GDM1 (cell line): ENCODE measurements at places on chromosomes 3 and 15.

GRCh38 chr3:116809208-116809607 lies 99.6 kb downstream of the TUSC7 start:
- no peak for DNase-seq

DNA sequence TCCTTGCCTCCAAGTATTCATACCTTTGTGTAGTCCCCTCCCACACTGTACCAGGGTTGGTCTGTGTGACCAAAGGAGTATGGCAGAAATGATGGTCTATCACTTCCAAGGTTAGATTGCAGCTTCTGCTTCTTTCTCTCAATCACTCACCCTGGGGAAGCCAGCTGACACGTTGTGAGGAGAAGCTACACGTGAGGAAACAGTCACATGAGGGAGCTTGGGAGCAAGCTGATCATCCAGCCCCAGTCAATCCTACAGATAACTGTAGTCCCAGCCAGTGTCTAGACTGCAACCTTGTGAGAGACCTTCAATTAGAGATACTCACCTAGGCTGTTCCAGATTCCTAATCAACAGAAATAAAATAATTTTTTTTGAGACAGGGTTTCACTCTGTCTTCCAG lies 6.2 kb upstream of the ZNF774 start:
- no peak for DNase-seq

DNA sequence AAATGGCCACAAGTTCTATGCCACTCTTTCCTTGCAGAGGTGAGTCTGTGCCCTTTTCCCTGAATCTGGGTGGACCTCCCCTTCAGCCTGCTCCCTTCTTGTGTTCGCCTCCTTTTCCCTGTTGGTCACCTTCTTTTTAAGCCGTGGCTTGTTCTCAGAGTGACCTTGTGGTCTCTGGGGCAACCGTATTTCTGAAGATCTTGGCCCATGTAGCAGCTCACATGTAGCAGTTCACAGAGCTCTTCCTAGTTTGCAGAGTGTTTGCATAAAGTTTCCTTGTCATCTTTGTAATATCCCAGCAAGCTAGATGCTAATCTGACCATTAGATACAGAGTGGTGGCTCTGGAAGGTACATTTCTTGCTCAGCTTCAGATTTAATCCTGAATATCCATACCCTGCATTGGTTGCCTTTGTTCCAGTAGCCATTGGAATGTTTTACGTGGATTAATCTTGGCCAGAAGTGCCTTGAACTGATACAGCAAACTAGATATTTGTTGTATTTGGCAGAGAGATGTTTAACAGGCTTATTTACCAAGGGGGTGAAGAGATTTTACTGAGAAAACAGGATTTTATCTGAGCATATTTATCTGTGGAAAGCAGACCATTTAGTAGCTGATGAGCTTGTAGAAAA lies 40.7 kb upstream of the BSN start:
- DNase-seq = no peak

DNA sequence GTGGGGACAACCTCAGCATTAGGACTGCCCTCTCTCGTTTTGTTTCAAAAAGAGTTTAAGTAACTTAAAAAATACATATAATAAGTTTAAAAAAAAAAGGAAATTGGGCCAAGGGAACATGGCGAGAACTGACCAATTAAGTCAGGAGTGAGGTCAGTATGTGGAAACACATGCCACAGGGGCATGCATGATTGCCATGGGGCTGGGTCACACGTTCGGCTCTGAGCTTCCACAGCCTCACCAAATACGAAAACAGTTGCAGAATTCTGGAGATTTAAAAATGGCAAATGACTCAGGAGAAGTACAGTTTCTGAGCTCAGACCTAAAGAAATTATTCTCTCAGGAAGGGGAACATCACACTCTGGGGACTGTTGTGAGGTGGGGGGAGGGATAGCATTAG lies 24.1 kb downstream of the PDE8A start:
- DNase-seq = no peak

DNA sequence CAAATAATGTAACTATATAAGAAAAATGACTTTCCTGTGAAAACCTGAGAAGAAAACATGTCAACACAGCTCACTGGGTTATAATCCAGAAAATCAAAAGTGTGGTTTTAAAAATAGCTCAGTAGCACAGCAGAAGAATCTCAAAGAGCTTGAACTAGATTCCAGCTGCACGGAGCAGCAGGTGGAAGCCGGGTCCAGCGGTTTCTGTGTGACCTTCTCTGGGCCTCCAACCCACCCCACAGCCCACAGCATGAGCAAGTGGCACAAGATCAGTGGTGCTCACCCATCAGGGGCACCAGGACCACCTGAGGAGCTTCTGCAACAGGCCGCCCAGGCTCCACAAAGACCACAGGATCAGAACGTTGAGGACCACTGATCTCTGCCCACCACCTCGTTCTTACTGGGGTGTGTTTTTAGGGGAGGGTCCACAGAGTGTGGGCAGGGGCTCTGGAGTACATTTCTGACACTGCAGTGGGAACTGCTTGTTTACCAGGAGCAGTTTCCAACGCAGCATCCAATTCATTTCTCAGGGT lies 23.2 kb downstream of the SLC41A3 start:
- DNase-seq = no peak

GRCh38 chr15:89504166-89504565 lies 7.8 kb upstream of the RHCG start:
- no peak for DNase-seq

DNA sequence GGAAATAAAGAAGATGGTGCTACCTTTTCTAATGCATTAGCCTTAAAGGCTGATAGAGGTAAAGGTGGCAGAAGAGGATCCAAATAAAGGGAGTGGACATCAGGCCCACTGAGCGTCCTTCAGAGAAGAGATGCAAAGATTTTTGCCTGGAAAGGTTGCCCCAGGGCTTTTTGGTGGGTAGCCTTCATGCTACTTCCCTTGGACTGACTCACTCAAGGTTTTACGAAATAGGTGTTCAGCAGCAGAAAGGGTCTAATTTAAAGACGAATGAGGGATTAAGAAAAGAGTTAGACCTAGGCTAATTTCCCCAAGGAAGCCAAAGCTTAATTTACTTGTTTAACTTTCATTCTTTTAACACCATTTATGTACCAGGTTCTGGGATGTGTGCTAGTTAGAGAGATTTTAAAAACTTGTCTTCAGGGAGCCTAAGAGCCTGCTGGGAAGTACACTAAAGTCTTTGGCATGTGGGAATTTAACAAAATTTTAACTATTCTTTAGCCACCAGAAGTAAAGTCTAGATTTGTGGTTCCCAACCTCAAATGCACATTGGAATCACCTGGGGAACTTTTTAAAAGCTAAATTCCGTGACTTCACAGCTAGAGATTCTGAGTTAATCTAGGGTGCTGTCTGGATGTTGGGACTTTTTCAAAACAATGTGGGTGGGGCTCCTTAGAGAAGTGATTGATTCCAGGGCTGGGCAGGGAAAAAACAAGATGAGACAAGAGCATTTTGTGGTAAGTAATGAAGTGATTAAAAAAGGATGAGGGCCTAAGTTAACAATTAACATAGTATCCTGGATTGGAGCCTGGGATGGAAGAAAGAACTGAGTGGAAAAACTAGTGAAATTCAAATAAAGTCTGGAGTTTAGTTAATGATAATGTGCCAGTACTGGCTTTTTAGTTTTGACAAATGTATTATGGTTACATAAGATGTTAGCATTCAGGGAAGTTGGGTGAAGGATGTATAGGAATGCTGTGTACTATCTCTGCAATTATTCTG lies 3.4 kb downstream of the IL20RB start:
- DNase-seq = no peak

GRCh38 chr3:134064081-134064480 lies 34.4 kb upstream of the SLCO2A1 start:
- DNase-seq = no peak

DNA sequence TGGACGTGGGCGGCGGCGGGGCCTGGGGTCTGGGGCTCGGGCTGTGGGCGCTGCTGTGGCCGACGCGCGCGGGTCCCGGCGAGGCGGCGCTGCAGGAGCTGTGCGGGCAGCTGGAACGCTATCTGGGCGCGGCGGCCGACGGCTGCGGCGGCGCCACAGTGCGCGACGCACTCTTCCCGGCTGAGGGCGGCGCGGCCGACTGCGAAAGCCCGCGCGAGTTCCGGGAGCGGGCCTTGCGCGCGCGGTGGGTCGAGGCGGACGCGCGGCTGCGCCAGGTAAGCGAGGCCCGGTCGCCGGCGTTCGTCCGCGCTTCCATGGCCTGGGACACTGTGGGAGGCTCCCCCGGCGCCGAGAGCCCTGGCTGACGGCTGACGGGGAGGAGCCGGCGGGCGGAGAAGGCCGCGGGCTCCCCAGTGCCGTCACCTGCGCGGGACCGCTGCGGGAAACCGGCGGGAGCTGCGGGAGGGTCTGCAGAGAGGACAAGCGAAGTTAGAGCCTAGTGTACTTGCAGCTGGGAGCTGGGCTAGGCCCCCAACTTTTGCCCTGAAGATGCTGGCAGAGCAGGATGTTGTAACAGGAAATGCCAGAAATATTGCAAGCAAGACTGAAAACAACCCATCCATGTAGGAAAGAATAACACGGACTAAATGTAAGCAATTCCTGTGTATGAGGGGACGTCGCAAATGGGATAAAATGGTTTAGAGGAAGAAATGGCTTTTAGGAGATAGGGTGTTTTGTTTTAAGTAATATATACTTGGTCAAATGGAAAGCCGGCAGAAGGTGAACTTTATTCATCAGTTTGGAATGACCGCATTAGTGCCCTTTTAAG lies 847 bp downstream of the WHAMM start:
- DNase-seq = peak; percentile 23

- no peak for DNase-seq
Measured at GRCh38 chr3:112304611-112305010, 10.6 kb upstream of the SLC9C1 start.
